Spinal cord (tissue), 10 donors: ENCODE measurements at places on chromosomes 7 and 10. TPM values are rescaled to one million over a fixed set of nuclear protein-coding genes. Genes with fewer than 3 reads are reported as not detected.

Gene RASSF4
- total RNA-seq: 33.5 TPM

DNA sequence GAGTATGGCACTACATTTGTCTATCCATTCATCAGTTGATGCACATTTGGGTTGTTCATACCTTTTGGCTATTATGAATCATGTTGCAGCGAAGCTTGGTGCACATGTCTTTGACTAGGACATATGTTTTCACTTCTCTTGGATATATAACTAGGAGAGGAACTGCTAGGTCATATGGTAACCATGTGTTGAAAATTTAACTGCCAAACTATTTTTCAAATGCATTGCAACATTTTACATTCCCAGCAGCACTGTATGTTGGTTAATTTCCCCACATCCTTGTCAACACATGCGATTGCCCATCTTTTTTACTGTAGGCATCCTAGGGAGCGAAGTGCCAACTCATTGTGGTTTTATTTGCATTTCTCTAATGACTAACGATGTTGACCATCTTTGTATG is 183.4 kb downstream of the PRKCQ start:
- no peak overlapping the region for H3K27ac ChIP-seq
- no peaks in the 10 kb centered on the region for H3K36me3 ChIP-seq
- no peaks in the 10 kb centered on the region for H3K27me3 ChIP-seq

Gene AKR1C2
- 27.5 TPM for total RNA-seq

Gene OR2A42
- total RNA-seq: 0.06 TPM

GRCh38 chr7:157445956-157446295 is 109.1 kb downstream of the DNAJB6 start:
- DNase-seq: no peak
- no peak overlapping the region for H3K4me3 ChIP-seq
- no peak overlapping the region for H3K27ac ChIP-seq
